HFFc6 (cell line): ENCODE measurements at places on chromosomes 1 and 21. TPM values are rescaled to one million over a fixed set of nuclear protein-coding genes. Genes with fewer than 3 reads are reported as not detected.

ERO1B gene
- 2.1 to 2.3 TPM (median 2.2 TPM) in 3 replicates for total RNA-seq

DNA sequence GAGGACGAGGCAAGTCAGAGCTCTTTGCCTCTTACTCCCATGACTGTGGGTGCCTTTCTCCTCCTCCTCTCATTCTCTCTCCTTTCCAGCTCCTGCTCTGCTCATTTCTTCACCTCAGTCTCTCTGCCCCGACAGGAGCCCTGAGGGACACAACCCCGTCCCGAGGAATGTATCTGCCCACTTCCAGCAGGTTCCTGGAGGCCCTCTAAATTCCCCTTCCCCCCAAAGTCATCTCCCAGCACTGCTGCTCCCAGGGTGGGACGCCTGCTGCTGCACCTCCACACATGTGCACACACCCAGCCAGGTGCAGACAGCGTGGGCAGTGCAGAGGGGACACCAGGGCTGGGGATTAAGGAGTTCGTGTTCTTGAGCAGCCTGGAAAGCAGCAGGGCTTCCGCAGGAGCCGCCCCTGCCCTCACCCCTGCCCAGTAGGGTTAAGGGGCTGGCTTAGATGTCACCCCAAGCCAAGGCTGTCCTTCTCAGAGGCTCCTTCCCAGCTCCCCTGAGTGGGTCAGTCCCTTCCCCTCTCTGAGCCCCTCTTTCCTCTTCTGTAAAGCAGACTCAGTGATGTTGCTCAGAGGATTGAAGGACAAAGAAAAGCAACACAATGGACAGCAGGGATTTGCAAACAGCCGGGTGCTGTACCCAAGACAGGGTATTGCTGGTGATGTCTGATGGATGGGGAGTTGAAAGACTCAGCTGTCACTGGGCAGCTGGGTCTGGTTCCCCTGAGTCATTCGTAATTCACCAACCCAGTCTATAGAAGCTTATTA is 346.0 kb downstream of the MATN1 start:
- no peak for DNase-seq
- no peak overlapping the region for H3K27ac ChIP-seq
- H3K4me3 ChIP-seq, result no peak overlapping the region
- H3K36me3 ChIP-seq, result no peaks in the 10 kb centered on the region
- peaks cover 13% of the 10 kb centered on the region for H3K4me1 ChIP-seq
- peaks cover 17% of the 10 kb centered on the region for H3K27me3 ChIP-seq

DNA sequence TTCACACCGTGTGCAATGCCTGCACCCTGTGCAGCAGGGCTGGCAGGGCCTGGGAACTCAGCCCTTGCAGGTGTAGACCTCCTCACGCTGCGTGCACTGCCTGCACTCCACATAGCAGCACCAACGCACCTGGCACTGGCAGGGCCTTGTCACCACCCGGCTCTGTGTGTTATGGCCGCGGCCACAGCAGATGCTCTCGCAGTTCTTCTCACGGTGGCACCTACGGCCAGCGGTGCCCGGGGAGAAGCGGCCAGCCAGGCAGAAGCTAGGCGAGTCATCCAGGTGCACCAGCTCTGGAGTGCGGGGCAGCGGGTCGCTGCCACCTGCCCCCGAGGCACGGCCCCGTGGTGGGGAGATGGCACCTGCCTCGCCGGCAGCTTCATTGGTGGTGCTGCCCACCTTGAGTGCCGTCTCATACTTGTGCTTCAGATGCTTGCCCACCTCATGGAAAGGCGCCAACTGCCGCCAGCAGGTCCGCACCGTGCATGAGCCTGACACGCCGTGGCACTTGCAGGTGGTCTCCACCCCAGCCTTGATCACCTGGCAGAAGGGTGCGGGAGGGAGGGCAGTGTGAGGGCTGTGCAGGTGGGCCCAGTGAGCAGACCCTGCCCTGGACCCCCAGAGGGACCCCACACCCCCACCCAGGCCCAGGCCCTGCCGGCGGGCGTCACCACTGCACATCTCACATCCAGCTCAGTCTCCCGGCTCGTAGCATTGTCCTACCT is 26.1 kb downstream of the WNT9A start:
- H3K36me3 ChIP-seq, result no peaks in the 10 kb centered on the region
- H3K27ac ChIP-seq, result no peak overlapping the region
- no peaks in the 10 kb centered on the region; the same call in 1 of the 2 replicates for H3K27me3 ChIP-seq
- DNase-seq, result no peak
- no peaks in the 10 kb centered on the region for H3K4me1 ChIP-seq
- H3K4me3 ChIP-seq, result no peak overlapping the region

OR2AJ1 gene
- total RNA-seq, result not detected in 3 replicates

DNA sequence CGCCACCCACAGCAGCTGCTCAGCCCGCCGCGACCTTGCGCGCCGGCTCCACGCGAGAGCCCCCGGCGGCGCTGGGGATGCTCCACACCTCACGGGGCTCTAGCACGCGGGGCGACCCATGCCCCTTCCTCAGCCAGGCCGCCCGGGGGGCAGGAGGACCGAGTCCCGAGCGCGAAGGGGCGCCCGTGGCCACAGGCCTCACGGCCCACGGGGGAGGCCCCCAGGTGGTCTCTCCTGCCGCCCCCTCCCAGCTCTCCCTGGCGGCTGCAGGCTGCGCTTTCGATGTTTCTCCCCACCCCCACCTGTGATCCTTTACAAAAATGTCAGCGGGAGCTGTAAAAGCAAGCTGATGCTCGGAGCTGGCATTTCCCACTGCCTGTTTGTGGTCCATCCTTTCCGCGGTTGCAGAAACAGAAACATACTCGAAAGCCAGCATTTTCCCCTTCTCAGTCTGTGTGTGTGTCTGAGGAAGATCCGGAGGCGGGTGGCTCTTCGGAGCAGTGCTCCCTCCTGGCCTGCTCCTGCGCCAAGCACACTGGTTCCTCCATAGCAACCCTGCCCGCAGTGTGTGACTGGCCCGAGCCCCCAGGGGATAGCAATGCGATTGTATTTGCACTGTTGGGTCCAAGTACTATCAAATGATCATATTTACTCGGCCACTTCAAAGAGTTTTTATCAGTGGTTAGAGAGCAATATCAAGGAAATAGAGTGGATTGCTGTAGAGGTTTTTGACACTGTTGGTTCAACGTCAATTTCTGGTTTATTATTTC is 2.1 kb downstream of the KIF26B start:
- peaks cover 8% of the 10 kb centered on the region for H3K4me1 ChIP-seq
- DNase-seq, result no peak
- no peaks in the 10 kb centered on the region for H3K27me3 ChIP-seq

DNA sequence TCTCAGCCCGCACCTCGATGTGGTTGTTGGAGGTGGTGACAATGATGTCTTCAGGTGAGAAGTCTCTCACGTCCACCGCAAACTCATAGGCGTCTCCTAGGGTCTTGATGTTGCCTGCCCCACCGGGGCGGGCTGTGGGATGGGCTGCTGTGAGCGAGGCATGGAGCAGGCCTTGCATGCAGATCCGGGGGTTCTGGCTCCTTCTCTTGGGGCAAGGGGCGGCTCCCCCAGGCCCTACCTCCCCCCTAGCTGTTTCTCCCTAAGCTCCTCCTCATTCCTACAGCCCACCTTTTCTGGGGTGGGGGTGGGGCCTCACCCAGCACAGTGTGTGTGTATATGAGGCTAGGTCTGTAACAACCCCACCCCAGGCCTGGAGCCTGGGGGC is 775 bp downstream of the HSPB7 start:
- H3K27ac ChIP-seq, result no peak overlapping the region
- H3K27me3 ChIP-seq, result peaks cover 5% of the 10 kb centered on the region
- no peaks in the 10 kb centered on the region for H3K36me3 ChIP-seq
- H3K4me1 ChIP-seq, result peaks cover 62% of the 10 kb centered on the region
- DNase-seq, result no peak
